ENCODE measurements at places on chromosomes 13 and 19.

- DNase-seq = no peak
These were observed 31.4 kb downstream of the SCGB2B2 start for GRCh38 chr19:34645551-34645950.

DNA sequence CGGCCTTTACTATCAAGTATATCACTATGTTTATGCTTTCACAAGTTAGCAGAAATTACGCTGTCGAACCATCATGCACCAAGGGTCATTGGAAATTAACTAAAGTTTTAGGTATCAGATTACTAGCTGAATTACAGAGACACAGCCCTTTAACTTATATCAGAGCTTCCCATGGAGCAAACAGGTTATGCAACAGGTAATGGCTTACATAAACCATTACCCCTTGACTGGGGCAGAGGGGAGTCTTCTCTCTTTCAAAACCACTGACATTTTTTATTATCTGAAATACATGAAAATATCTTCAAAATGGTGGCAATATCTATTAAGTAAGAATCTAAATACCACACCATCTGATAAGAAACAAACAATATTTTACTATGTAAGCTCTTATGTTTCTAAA is 1692.9 kb upstream of the SLC10A2 start:
- no peak for DNase-seq

GRCh38 chr13:113169277-113170272 is 11.1 kb downstream of the PROZ start:
- DNase-seq = no peak

DNA sequence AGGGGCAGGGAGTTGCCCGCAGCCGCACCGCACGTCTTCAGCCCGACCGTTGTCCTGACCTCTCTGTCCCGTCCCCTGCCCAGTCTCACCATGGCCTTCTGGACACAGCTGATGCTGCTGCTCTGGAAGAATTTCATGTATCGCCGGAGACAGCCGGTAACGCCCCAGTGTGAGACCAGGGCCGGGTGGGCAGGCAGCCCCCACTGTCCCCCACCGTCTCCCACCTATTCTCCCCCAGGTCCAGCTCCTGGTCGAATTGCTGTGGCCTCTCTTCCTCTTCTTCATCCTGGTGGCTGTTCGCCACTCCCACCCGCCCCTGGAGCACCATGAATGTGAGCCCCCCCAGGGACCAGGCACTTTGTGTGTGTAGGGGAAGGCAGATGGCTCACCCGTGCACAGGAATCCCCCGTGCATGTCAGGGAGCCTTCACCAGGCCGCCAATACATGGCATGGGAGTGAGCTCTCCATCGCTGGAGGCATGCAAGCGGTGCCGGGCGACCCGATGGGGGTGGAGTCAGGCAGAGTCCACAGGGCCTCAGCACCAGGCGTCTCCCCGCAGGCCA is 1.4 kb downstream of the ABCA7 start:
- DNase-seq = no peak

- DNase-seq = peak; percentile 36
These were observed 6.6 kb upstream of the BCL3 start for GRCh38 chr19:44741841-44742329.

- no peak for DNase-seq
These were observed 164.6 kb downstream of the KLF5 start for GRCh38 chr13:73223372-73223781.

- DNase-seq = no peak
These were observed 48.4 kb upstream of the ZNRF4 start for GRCh38 chr19:5406816-5407215.
